GM23248 (cell line): ENCODE measurements at places on chromosomes 2 and 18. TPM values are rescaled to one million over a fixed set of nuclear protein-coding genes. Genes with fewer than 3 reads are reported as not detected.

CDH7 gene
- not detected in 2 replicates for total RNA-seq

DNA sequence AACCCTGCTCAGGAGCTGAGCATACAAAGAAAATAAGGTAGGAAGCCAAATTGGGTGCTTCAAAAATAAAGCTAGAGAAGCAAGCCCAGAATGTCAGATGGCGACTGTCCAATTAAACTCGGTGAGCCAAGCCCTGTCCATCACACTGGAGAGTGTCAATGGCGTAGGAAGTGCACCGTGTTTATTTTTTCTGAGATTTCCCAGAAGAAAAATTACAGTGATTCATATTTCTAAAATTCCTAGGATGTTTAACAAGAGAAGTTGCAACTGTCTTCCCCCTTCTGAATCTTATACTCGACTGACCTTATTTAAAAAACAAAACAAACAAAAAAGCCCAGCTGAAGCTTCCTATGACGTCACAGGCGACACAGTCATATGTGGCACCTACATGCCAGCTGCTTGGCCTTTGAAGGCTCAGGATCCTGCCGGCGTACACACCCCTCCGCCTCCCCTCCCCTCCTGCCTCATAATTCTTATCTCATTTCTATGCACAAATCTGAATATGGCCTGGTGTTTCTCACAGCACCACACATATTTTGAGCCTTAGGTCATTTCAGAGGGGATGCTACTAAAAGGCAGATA lies 60.8 kb downstream of the MBP start:
- DNase-seq = peak; percentile 85

DNA sequence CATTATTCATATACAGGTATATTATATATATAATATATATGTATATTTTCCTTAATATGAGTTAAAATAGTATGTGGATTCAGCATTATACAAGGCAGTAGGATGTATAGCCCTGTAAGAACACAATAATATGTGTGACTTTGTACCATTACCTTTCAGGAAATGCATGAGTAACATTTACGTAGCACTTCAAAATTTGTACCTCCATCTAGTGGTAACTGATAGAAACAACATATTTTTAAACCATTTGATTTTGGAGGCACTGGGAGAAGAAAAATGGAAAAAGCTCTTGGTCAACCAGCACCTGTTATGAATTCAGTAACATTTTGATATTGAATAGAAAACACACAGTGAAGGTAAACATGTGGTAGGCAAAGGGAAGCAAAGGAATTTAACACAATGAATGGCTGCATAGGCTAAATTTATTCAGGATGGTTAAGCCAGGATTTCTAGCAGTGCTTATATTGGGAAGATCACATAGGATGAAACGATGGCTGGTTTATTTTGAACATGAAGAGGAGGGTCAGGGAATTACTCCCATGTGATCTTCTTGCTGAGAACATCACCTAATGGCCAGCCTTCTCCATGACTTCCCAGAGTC lies 565.5 kb downstream of the CCDC85A start:
- peak; percentile 58 for DNase-seq

- DNase-seq = no peak
Measured at GRCh38 chr2:161725297-161725696, 101.1 kb downstream of the SLC4A10 start.

GRCh38 chr2:38390947-38391346 lies 13.9 kb upstream of the ATL2 start:
- no peak for DNase-seq

- DNase-seq = no peak
Measured at GRCh38 chr2:128162266-128162665, 71.3 kb downstream of the UGGT1 start.
